Left renal cortex interstitium (tissue), 4 donors: ENCODE measurements at places on chromosomes 7 and 10. TPM values are rescaled to one million over a fixed set of nuclear protein-coding genes. Genes with fewer than 3 reads are reported as not detected.
A peak's percentile ranks its signal among the peaks of the same experiment; 100 is the strongest.

GRCh38 chr10:15344876-15345285 lies 26.2 kb downstream of the FAM171A1 start:
- DNase-seq, result no peak

DNA sequence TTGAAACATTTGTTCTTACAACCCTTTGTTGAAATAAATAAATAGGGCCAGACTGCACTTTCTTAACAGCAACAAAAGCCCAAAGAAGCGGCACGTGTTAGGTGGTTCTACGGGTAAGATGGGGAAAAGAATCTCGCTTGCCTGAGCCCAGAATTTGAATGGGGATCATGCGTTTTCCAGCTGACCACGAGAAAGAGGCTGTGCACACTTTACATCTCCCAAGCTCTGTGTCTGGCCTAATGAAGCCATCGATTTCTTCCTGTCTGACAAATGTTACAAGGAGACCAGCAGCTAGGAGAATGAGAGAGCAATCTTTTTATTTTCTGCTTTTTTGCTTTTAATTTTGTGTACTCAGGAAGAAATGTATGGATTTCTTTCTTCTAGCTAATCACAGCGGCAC lies 52.2 kb downstream of the FRMD4A start:
- no peak for DNase-seq

- DNase-seq, result no peak
These were observed 10.1 kb downstream of the NPC1L1 start for GRCh38 chr7:44530990-44531389.

DNA sequence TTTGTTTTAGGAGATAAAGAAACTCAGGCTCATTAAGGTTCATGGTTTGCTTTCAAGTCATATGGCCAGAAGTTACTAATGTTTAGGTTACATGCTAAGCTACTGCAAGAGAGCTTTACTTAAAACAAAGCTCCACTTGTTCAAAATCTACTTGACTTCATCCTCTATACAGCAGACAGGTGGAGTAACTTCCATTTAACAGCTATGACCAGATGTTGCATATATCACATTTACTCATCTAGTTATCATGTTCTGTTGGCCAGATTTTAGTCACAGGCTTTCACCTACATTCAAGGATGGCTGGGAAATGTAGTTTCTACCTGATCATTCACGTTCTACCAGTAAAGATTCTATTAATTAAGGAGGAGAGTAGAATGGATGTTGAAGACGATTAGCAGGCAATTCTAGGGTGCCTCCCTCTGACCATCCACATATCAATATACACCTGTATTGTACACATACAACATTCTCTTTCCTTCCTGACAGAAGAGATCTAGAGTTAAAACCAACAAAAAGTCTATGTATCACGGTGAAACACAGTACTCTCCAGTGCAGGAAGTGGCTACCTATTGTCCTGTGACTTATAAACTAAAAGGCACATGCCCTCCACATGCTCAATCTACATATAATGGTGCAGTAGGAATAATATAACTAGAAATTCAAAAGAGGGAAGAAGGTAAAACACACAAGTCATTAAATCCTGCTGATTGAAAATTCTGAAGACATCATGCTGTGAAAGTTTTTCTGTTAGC lies 488.0 kb downstream of the MDFIC start:
- DNase-seq, result no peak

DNA sequence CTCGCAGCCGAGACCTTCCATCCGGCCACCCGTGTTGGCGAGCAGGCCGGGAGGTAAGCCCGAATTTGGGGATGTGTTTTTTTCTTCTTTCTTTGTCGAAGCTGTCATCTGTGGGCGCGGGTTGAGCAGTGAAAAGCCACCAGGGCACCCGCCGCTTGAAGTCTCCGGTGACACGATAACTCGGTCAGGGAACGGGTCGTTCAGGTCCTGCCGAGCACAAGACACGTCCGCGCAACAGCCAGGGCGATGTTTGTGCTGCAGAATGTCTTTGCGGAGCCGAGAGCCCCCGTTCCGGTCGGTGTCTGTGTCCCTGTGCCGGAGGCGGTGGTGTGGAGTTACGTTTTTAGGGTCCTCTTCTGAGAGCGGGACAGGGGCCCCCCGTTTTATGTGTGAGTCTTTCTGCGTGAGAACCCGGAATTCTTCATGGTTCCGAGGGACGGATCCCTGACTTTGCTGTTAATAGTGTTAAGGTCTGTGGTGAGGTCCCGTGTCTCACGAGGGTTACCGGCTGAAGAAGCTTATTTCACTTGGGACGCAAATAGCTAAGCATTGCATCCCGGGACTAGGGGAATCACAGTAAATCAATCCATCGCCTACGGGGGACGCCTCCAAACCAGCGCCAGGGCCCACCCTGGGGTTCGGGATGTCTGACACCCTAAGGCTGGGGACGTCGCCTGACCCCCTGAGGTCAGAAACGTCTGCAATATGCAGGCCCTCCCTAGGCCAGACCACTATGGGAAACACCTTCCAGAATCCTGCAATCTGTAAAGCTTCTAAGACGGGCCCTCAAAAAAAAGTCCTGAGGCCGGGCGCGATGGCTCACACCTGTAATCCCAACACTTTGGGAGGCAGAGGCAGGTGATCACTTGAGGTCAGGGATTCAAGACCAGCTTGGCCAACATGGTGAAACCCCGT lies 99.5 kb downstream of the ELFN1 start:
- no peak for DNase-seq

DNA sequence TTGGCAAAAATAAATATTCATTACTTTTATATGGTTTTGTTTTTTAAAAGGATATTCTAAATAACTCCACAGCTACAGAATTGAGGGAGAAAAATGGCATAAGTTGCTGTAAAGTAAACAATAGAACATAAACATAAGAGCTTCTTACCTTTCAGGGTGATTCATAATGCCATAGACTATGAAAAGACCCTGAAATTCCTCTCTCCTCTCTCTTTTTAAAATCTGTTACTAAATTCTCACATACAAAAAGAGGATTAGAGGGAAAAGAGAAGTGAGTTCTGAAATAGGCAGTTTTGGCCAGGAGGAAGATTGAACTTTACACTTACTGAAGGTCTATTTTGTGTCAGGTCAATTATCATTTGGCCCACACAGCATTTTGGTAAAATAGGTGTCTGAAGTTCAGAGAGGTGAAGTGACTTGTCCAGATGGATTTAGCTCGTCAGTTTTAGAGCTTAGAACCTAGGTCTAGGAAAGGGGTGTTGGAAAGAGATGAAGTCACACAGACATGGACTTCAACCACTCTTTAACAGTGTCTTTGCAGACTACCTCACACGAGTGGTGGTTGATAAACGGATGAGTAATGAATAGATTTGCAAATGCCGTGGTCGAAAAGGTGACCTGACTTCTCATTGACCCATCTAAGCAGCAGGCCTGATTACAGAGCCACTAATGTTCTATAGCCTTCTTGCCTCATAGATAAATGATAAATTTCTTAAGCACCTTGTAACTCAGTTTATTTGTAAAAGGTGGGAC lies 190.6 kb upstream of the CCDC6 start:
- no peak for DNase-seq

DNA sequence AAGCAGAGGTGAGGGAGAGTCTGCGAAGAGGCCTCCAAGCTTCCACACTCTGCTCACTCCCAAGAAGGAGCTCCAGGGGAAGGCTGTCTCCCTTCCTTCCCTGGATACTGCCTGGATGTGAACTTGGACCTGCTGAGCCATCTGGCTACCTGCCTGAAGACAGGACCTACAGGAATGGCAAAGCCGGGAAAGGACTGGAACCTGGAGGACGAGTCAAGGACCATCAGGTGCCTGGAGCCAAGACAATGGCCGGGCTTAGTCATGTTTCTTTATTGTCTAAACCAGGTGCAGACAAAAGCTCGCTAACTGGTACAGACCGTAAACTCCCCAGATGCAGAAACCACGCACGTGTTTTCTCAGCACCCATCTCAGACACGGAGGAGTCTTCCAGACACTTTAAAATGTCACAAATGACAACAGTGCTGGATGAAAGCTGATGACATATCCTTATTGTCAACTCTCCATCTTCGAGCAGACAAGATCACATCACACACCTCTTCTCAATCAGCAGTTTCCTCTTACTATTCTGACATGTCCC lies 12.1 kb downstream of the ASB13 start:
- no peak for DNase-seq

- DNase-seq, result peak; percentile 77
These were observed 9.2 kb downstream of the INPP5A start for GRCh38 chr10:132546567-132547420.

DNA sequence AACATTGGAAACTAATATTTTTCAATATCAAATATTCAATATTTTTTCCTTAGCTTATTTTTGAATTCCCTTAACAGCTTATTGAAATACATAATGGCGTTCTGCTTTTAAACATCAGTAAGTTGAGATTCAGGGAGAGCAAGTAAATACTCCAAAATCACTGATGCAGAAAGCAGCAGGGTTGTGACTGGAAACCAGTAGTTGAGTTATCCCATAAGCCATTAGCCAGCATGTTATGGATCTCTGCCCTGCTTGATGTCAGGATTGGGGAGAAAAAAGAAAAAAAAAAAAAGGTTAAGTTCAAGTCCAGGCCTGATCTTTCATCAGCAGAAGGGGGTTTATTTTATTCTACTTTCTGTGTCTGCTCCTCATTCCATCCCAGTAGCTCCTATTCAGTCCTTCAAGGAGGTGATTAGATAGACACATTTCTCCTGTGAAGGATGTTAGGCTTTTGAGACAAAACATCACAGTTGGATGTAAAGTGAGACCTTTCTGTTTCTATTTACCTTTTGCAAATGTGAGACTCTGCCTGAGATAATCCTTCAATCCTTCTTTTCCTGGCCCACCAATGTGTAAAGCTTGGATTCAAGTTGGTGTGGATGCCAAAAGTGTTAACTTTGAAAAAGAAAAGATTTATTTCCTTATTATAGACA lies 110.9 kb upstream of the HDAC9 start:
- no peak for DNase-seq

- DNase-seq, result no peak
These were observed 28.5 kb downstream of the DNAJB9 start for GRCh38 chr7:108598153-108598552.

- no peak for DNase-seq
These were observed 37.9 kb downstream of the GATA3 start for GRCh38 chr10:8092428-8092827.

- DNase-seq, result no peak
These were observed 246.4 kb downstream of the GATA3 start for GRCh38 chr10:8300925-8301324.

DNA sequence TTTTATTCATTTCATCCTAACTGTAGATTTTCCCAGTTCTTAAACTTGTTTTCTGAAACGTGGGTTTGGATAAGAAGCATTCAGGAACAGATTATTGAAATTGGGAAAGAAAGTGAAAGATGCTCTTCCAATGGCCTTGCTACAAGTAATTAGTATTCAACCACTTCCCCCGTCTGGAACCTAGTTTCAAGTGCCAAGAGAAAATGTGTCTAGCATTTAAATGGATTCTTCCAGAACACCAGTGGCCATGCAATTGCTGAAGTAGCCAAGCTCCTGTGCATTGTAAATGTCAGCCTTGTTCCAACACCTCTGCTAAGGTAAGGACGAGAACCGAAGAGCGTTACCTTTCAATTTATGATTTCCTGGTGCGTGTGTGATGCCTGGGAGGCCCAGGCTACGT lies 68.2 kb downstream of the PFKFB3 start:
- DNase-seq, result no peak

DNA sequence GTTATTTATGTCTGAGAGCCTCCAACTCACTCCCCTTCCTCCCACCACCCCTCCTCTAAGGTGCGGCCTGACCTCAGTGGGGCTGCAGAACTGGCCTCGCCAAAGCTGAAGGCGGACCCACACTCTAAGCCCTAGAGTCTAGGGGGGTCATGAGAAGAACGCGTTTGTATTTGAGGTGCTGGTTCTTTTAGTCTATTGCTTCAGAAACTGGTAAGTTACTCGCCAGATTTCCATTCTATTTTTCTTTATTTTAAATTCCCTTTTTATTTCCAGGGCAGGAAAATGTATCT lies 357.5 kb downstream of the DNAJB6 start:
- no peak for DNase-seq

- no peak for DNase-seq
These were observed 373.1 kb downstream of the MALRD1 start for GRCh38 chr10:19421674-19422073.

DNA sequence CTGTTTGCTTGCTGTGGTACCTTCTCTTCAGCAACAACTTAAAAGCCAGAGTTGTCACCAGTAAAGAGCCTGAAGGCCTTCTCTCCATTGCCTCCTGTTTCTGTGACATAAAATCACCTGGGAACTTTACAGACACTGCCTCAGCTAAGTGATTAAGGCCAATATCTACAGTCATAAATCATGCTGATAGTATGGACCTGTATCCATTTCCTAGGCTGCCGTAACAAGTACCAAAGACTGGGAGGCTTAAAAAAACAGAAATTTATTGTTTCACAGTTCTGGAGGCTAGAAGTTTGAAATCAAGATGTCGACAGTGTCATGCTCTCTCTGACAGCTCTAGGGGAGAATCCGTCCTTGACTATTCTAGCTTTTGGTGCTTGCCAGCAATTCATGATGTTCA lies 108.4 kb upstream of the UNC5B start:
- DNase-seq, result no peak

The STEAP1 gene
- 15.3 TPM for polyA plus RNA-seq

The PTF1A gene
- polyA plus RNA-seq, result not detected

The SPDYE3 gene
- polyA plus RNA-seq, result 6.9 TPM

The CDH23 gene
- 1.7 TPM for polyA plus RNA-seq

The TMEM196 gene
- polyA plus RNA-seq, result not detected

The AVL9 gene
- polyA plus RNA-seq, result 25.0 TPM

The PLAC9 gene
- 15.2 TPM for polyA plus RNA-seq
